ENCODE measurements at places on chromosomes 3 and 15. TPM values are rescaled to one million over a fixed set of nuclear protein-coding genes. Genes with fewer than 3 reads are reported as not detected.

Gene GABRR3
- not detected for polyA plus RNA-seq

Gene SETD2
- polyA plus RNA-seq = 25.9 TPM

Gene IL17RE
- not detected for polyA plus RNA-seq

Gene B4GALT4
- polyA plus RNA-seq = 17.9 TPM

Gene EIF4E3
- polyA plus RNA-seq = 26.1 TPM

GRCh38 chr15:91769894-91770293 is 83.6 kb upstream of the SLCO3A1 start:
- no peak for DNase-seq

GRCh38 chr15:67564968-67565345 is 22.5 kb downstream of the MAP2K5 start:
- DNase-seq = no peak

DNA sequence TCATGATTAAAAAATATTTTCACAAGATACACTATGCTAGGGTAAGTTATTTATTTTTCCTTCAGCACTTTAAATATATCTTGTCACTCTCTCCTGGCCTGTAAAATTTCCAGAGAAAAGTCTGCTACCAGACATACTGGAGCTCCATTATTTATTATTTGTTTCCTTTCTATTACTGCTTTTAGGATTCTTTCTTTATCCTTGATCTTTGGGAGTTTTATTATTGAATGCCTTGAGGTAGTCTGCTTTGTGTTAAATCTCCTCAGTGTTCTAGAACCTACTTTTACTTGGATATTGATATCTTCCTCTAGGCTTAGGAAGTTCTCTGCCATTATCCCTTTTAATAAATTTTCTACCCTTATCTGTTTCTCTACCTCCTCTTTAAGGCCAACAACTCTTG is 142.0 kb upstream of the TGFBR2 start:
- no peak for DNase-seq

- DNase-seq = no peak
Observed at GRCh38 chr3:85304360-85304964, 345.7 kb downstream of the CADM2 start.

DNA sequence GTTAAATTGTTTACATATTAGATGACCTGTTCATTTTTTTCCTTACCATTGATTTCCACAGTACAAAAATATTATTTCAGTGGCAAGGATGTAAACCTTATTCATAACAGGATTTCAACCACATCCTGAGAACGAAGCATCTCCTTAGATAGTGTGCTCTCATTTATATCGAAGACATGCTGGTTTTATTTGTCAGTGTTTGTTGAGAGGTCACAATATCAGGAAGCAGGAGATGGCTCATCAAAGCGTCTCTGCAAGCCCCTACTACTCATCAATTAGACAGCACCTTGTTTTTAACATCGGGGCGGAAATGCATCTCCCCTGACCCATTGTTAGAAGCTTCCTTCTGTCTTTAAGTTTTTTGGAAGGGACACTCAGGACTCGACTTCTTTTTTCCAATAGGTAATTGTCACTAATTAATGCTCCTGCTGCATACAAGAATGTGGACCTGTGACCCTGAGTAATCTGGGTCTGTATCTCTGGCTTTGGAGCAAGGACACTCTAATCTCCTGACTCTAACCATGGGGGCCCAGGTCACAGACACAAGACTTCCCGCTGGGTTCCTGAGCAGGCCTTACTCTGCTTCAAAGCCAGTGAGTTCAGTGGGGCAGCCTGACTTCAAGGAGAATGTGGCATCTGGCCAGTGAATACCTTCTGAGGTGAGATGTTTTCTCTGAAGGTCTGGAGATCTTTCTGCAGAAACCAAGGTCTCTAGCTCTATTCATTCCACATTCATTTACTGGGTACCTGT is 50.3 kb downstream of the MECOM start:
- DNase-seq = no peak

DNA sequence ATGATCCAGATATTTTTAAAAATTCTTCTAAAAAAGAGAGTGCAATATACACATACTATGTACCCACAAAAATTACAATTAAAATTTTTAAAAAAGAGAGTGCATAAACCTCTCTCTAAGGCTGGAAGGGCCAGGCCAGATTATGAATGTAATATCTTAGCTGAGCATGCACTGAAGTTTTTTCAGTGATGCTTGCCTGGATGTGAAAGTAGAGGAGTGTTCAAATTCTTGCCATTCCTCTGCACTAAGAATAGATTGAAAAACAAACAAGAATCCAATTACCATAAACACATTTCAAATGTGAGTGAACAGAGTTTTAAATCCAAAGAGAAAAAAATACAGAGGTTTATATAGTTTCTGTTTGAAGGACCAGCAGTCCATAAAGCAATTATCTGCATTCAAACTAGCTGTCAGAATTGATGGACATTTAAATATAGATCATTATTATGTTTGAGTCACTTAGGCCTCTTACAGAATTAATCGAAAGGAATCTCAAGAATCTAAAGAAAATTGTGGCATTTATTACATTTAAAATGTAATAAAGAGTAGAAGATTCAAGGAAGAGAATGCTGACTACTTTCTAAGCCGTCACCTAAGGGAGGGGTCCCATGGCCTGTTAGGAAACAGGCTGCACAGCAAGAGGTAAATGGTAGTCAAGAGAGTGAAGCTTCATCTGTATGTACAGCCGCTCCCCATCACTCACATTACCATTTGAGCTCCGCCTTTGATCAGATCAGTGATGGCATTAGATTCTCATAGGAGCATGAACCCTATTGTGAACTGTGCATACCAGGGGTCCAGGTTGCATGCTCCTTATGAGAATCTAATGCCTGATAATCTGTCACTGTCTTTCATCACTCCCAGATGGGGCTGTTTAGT is 159.3 kb upstream of the MDFIC2 start:
- DNase-seq = no peak

GRCh38 chr15:87935583-87935982 is 321.0 kb downstream of the NTRK3 start:
- no peak for DNase-seq

- no peak for DNase-seq
Observed at GRCh38 chr15:23503576-23503975, 56.5 kb upstream of the GOLGA6L2 start.

- no peak for DNase-seq
Observed at GRCh38 chr3:69239063-69239462, 116.7 kb upstream of the LMOD3 start.

DNA sequence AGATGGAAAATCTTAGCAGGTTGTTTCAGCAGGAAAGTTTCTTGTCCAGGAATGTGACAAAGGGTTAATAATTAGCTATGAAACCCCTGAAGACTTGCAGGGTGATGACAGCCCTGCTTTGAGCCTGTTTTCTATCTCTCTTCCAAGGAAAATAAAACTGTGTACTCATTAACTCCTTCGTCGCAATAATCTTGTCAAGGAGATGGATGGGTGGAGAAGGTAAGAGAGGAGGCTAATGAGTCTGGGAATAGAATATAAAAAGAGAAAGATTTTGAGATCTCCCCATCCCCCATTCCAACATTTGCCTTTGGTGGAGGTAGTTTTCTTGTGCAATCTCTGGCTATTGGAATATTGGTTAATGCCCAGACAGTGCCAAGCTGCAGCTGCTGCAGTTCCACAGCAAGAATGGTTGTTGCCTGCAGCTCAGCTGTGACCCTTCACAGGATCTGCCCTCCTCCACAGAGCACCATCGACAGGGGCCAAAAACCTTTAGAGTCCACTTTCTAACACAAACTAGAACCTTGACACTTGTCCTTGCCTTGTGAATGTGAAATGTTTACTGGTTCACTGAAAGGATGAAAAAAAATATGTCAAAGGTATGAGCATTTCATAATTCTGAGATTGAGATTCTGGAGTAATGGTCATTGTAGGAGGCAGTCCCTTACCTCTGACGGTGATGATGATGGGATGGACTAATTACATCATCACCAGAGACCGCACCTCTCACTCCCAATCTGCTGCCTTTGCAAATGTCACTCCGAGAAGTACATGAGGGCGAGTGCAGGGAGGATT is 4.2 kb upstream of the LRIG1 start:
- no peak for DNase-seq

DNA sequence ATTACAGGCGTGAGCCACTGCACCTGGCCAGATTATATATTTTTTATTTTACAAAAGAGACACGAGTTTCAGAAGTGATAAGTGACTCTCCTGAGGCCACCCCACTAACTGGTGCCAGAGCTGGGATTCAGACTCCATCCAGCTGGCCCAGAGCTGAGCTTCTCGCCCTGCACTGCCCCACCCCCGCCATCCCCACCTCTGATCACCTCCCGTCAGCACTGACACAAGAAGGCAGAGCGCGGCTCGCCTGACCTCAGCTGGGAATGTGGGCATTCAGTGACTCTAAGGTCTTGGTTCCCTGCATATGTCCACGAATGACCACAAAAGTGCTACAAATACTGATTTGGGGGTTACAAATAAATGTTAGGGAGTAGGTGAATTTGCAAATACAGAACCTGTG is 56.1 kb upstream of the GALNT15 start:
- no peak for DNase-seq

DNA sequence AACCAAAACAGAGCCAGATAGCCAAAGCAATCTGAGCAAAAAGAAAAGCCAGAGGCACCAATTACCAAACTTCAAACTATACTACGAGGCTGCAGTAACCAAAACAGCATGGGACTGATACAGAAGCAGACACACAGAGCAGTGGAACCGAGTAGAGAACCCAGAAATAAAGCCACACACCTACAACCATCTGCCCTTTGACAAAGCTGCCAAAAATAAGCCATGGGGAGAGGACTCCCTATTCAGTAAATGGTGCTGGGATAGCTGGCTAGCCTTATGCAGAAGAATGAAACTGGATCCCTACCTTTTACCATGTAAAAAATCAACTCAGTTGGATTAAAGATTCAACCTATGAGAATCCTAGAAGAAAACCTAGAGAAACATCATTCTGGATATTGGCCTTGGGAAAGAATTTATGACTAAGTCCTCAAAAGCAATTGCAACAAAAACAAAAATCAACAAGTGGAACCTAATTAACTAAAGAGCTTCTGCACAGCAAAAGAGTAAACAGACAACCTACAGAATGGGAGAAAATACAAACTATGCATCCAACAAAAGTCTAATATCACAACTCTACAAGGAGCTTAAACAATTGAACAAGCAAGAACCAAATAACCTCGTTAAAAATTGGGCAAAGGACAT is 95.1 kb downstream of the APBA2 start:
- DNase-seq = no peak

DNA sequence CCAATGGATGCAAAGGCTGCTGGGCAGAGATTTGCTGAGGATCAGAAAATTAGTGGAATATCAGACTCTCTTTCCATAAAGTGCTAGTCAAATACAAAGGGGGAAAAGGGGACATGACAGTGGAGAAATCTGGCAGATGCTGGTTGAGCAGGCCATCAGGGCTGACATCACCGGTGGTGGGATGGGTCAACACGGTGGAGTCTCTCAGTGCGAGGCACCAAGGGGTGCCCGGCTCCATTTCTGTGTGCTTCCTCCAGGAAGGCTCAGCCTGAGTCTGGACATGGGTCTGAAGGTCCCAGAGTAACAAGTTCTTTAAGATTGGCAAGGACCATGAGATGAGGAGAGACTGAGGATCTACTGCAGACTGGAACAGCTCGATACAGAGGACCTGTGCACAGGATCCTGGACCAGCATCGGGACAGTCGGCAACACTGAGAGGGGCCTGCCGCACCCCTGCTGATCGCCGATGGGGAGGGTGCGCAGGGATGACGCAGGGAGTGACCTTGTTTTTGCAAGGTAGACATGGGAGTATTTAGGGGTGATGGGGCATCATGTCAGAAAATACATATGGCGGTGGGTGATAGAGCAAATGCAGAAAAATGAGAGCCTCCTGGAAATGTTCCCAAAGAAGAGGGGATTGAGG is 92.7 kb downstream of the SEC22A start:
- DNase-seq = no peak

DNA sequence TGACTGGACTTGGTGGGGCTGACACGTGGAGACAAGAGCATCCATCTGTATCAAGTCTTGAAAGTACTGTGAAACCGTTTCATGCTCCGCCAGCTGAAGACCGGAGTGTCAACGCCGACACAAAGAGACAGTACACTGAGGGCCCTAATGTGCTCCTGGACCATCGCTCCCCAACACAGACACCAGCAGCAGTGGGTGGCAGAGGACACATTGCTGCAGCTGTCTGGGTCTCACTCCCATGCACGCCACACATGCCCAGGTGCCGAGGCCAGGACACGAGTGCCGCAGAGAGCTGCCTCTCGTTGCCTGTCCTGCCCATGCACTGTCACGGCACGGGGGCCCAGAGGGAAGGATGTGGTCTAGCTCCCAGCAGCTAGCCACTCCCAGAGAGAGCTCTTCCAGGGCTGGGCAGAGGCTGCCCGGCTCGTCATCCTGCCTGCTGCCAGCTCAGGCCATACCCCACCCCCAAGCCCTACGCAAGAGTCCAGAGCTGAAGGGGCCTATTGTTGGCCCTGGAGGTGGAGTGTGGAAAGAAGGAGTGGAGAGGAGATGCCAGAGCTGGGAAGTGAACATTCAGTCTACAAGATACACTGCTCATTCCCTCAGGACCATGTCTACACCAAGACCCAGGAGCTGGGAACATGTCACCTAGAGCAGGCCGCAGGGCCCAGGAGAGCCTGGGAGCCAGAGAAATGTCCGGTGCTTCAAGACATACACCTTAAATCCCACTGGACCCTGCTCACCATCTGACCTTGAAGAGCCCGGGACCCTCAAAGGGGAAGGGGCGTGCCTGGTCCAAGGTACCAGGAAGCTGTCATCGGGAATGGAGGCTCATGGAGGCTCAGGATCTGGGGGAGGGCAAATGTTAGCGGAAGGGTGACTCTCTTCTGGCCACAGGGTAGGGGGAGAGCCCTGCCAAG is 7.7 kb downstream of the TNK2 start:
- DNase-seq = peak; percentile 39

DNA sequence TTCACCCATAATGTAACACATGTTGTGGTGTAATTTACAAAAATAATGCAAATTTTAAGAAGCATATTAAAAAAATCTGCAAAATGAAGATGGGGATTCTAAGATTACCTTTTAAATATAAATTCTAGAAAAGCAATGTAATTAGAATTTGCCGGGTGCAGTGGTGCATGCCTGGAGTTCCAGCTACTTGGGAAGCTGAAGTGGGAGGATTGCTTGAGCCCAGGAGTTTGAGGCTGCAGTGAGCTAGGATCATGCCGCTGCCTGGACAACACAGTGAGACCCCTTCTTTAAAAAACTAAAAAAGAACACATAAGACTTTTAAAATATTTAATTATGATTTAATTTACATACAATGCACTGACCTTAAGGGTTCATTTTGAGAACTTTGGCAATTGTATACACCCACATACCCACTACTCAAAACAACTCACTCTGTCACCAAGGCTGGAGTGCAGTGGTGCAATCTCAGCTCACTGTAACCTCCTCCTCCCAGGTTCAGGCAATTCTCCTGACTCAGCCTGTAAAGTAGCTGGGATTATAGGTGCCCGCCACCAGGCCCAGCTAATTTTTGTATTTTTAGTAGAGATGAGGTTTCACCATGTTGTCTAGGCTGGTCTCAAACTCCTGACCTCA is 134.0 kb upstream of the TBL1XR1 start:
- DNase-seq = no peak

DNA sequence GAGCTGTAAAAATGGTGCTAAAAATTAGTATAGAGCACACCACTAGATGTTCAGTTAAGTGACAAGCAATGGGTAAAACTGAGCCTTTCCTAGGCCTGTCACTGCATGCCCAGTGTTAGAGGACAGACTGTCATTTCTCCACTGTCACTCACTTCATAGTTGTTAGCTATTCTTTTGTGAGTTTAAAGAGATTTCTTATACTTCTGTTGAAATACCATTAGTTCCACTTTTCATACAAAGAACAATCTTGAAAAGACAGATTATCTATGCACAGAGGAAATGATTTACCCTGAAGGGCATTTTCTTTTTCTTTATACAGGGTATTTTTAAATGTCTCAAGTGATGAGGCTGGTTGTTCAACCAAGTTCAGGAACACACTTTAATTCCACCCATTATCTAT is 28.3 kb upstream of the CHMP2B start:
- DNase-seq = no peak
